ENCODE measurements at places on chromosomes 1 and 21.

DNA sequence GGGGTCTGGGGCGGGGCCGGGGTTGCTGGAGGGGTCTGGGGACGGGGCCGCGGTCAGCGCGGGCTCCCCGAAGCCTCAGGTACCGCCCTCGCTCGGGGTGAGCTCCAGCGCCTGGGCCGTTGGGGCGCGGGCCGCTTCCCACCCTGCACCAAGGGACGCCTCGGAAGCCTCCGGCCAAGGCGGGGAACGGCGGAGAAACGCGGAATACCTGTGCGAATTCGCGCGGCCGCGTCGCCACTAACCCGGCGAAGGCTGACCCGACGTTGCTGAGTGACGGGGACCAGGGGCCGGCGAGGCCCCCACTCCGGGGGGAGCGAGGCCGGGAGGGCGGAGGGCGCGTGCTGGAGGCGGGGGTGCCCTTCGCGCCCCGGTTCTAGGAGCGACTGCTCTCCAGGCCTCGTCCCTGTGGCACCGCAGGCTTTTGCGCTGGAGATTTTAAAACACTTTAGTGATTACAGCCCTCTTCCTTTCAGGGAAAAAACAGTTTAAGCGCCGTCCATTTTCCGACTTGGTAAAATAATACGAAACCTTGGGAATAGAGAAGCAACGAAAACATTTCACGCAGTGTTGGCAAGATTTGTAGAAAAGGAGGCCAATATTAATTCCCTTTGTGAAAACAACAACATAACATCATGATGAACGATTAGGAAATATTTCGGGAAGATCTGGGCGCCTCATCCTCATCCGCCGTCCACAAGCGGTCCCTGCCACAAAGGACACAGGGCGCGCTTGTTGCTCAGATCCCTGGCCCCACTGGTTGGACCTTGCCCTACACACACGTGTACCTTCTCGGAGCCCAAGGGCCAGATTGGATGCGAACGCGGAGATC, 971 bp upstream of the GNG4 start:
- DNase-seq, result no peak

- no peak for DNase-seq
Measured at GRCh38 chr1:5738911-5739462, 253.2 kb downstream of the NPHP4 start.

DNA sequence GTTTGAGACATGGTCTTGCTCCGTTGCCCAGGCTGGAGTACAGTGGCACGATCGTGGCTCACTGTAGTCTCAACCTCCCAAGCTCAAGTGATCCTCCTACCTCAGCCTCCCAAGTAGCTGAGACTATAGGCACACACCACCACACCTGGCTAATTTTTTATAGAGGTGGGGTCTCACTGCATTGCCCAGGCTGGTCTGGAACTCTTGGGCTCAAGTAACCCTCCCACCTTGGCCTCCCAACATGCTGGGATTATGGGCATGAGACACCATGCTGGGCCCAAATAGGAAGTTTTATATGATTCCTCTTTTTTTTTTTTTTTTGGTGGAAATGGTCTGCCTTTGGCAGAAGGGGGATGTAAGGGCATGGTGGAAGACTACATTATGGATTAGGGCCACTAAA, 6.1 kb upstream of the FNDC7 start:
- no peak for DNase-seq

GRCh38 chr21:40143822-40144525, 276.7 kb downstream of the PCP4 start:
- no peak for DNase-seq

- no peak for DNase-seq
Measured at GRCh38 chr1:21449906-21450305, 10.0 kb downstream of the NBPF3 start.

DNA sequence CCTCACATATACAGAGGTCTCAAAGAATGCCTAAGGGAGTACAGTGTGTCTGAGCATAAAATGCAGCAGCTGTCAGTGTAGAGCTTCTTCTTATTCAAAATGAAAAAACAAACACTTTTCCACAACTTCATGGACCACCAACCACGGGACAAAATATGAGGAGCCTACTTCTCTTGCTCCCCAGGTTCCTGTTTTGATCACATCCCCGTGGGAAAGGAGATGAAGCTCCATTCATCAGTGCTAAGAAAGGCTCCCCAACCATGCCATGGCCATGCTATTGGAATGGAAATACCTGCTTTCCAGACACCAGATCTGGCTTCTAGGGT, 383 bp downstream of the CD48 start:
- DNase-seq, result no peak

- no peak for DNase-seq
Measured at GRCh38 chr21:31395791-31396190, 51.7 kb upstream of the TIAM1 start.

DNA sequence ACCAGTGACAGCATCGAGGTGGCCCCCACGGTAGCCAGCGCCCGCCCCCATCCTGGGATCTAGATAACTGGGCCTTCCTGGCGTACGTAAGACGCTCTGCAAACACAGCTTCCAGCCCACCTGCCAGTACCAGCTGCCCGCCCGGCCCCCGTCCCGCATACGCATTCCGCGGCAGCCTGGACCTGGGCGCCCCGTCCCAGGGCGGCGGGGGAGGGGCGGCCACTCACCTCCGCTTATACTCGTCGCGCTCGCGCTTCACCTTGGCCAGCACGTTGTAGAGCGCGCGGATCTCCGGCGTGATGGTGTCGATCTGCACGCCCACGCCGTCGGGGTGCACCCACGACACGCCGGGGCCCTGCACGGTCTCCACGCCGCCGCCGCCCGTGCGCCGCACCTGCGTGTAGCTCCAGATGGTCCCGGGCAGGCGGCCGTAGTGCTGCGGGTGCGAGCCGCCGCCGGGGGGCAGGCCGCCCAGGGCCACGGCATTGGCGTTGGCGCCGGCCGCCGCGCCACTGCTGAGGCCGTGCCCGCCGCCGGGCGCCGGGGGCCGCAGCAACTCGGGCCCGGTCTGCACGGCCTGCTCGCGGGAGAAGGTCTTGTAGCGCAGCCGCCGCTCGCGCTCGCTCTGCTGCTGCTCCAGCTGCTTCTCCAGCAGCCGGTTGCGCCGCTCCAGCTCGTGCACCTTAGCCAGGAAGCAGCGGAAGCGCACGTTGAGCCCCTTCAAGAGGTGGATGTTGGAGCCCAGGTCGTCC, 859 bp downstream of the IFFO2 start:
- DNase-seq, result no peak
